Activated naive CD4-positive, alpha-beta T cell treated with anti-CD3 and anti-CD28 coated beads, Interleukin-2, amount 10 ng/mL, durations not matched to agents 7 days and 5 days (primary cell): ENCODE measurements at places on chromosomes 6 and 20.

GRCh38 chr6:44512868-44513741, 125.6 kb downstream of the CDC5L start:
- DNase-seq: no peak

- no peak for DNase-seq
These were observed 14.7 kb downstream of the CLDN20 start for GRCh38 chr6:155278319-155279049.

DNA sequence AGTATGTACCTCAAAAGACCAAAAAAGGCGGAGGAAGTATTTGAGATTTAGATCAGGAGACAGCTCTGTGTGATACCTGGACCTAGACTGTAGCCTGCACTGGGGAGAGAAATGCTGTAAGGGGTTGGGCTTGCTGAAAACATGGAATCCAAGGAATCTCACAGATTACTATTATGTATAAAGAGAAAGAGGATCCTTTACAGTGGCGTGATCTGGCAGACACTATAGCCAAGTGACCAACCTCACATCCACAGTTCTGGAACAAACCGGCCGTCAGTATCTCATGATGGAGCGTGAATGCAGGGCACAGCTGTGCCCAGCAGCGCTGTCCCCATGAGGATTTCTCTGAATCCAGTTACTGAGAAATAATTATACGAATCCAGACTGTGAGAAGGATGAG, 12.3 kb downstream of the DDX27 start:
- DNase-seq: no peak

DNA sequence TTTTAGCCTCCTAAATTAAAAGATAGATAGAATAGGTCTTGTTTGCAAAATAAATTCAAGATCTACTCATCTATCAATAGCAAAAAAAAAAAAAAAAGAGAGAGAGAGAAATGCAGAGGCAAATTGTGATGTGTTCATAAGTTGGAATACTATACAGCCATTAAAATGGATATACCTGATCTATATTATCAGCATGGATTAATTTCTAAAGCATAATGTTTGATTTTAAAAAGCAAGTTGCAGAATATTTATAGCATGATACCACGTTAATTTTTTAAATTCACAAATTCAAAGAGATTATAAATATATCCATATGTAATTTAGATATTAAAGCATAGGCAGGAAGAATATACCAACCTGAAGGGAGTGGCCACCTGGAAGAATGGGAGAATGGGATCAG, 114.9 kb upstream of the PTPRT start:
- no peak for DNase-seq

DNA sequence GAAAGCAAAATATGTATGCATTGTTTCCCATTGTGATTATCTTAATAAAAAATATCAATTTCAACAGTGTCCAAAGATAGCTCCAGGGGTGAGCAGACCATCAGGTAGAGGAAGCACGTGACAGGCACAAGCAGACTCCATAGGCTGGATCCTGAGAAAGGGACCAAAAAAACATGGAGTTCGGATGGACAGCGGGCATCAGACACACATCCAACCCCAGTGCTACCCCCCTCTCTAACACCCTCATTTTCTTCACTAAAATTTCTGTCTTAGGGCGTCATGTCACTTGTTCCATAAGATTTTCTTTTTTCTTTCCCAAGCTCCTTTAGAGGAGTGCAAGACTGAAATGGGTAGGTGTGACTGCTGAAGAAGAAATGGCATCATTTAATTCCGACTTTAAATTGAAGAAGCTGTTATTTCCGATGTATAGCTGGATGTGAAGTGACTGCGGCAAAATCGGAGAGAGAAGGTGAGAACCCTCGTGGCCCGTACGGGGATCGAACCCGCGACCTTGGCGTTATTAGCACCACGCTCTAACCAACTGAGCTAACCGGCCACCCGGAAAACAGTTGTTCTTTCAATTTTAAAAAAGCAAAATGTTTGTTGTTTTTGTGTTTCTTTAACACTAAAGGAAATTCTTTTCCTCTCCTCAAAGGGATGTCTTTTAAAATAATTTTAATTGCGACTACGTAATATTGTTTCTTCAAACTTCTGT, 10.3 kb upstream of the PRSS16 start:
- peak; percentile 28 for DNase-seq

GRCh38 chr6:33634161-33634727, 13.1 kb downstream of the ITPR3 start:
- no peak for DNase-seq

DNA sequence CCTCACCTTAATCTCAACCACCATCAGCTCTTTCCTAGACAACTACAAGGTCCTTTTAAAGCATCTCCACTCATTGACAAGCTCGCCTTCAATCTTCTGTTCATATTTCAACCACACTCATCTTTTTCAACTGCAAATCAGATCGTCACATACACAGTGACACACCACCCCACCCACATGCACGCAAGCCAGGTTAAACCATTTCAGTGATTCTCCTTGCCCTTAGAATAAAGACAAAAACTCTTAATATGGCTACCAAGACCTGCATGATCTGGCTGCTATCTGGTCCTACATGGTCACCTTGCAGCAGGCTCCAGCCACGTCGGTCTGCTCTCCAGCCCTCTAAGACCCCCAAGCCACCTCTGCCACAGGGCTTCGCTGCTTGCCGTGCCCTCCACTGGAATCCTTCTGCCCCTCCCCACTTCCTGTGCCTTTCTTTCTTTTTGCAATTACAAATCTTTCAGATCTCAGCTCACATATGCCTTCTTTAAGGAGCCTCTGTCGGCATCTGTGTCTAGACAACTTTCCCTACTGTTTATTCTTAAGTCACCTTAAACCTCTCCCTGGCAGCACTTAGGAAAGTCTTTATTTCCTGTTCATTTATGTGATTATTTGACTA, 507.3 kb upstream of the ARID1B start:
- DNase-seq: peak; percentile 26

DNA sequence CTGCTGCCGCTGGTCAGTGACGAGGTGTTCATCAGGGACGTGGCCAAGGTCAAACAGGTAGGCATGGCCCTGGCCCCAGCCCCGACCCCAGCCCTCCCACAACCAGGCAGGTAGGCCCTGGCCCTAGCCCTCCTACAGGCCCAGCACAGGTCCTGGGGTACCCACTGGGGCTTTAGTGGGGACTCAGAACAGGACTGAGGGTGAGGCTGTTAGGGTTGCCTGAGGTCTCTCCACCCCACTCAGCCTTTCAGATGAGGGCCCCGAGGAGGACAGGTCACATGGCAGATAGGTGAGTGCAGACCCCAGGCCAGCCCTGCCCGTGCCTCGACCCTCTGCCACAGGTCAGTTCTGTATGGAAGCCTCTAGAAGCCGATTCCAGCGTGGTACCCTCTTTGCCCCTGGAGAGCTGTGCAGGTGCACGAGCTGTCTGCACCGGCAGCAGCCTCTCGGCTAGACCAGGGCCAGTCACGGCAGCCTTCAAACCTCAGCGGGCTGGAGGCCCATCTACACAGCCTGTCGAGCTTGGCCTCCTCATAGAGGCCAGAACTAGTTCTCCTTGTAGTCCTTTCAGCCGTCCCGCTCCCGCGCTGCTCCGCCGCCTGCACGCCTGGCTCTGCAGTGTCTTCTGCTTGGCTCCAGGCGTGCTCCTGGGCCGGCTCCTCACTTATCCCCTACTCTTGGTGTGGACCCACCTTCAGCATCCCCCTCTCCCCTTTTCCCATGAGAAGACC, 35.5 kb downstream of the PYGB start:
- peak; percentile 21 for DNase-seq

- no peak for DNase-seq
These were observed 1.1 kb downstream of the USP45 start for GRCh38 chr6:99514089-99514488.

GRCh38 chr6:129686941-129687627, 22.9 kb downstream of the ARHGAP18 start:
- DNase-seq: peak; percentile 63

GRCh38 chr6:27873021-27873940, 38.9 kb downstream of the OR2B2 start:
- peak; percentile 89 for DNase-seq

DNA sequence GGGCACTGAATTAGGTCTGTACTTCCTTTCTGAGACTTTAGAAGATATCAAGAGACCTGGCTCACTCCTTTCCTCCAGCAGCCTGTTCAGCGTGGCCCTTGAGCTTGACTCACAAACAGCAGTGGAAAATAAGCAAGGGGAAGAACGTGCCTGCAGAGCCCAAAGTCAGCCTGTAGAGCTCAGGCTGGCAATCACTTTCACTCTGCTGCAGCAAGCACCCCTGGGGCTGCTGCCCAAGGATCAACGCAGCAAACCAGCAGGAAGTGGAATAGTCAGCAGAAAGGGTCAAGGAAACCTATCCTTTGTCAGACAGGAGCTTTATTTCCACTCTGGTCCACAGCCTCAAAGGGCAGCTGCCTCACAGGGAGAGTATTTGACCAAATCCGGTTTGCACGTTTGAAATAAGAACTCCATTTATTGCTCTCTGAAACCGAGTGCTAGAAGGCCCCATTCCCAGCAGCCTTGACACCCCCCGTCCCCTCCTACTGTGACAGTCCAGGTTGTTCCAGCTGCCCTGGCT, 77.4 kb downstream of the PRDM1 start:
- peak; percentile 66 for DNase-seq

- DNase-seq: no peak
These were observed 18.6 kb downstream of the FYN start for GRCh38 chr6:111854683-111855082.

- no peak for DNase-seq
These were observed 52.6 kb downstream of the GFRAL start for GRCh38 chr6:55379895-55380294.

- no peak for DNase-seq
These were observed 208.4 kb downstream of the MANEA start for GRCh38 chr6:95785785-95786184.

GRCh38 chr6:107244082-107244741, 128.9 kb upstream of the BEND3 start:
- no peak for DNase-seq
